ENCODE measurements at places on chromosomes 16 and 17.
A peak's percentile ranks its signal among the peaks of the same experiment; 100 is the strongest.

- DNase-seq: peak; percentile 8
Observed at GRCh38 chr17:61635913-61636432, 45.0 kb upstream of the NACA2 start.

DNA sequence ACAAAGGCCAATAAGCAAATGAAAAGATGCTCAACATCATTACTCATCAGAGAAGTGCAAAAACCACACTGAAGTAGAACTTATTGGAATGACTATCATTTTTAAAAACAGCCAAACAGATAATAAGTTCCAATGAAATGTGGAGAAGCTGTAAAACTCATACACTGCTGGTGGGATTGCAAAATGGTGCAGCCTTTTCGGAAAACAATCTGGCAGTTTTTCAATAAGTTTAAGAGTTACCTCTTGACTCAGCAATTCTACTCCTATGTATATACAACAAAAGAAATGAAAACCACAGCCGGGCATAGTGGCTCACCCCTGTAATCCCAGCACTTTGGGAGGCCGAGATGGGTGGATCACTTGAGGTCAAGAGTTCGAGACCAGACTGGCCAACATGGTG lies 49.3 kb downstream of the AKAP10 start:
- no peak for DNase-seq

- DNase-seq: no peak
Observed at GRCh38 chr17:36755586-36755985, 154.2 kb downstream of the MRM1 start.

- DNase-seq: no peak
Observed at GRCh38 chr17:73393962-73394361, 82.2 kb upstream of the CDC42EP4 start.

GRCh38 chr17:9035249-9035648 lies 13.9 kb downstream of the NTN1 start:
- DNase-seq: no peak

DNA sequence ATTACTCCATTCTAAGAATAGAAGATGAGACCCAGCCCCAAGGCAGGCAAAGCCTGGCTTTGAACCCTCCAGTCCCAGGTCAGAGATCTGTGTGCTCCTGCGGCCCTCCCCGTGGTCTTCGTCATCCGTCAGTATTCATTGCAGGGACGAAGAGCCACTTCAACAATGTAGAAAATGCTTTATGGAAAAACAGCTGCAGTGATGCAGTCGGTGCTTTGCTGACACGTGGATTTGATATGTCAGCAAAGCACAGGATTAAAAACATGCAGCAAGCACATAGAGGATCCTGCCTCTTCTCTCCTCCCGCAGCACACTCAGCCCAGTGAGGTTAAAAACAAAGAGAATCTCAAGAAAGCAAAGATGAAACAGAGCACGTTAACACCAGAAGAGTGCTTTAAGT lies 117.1 kb upstream of the AXIN2 start:
- DNase-seq: no peak

DNA sequence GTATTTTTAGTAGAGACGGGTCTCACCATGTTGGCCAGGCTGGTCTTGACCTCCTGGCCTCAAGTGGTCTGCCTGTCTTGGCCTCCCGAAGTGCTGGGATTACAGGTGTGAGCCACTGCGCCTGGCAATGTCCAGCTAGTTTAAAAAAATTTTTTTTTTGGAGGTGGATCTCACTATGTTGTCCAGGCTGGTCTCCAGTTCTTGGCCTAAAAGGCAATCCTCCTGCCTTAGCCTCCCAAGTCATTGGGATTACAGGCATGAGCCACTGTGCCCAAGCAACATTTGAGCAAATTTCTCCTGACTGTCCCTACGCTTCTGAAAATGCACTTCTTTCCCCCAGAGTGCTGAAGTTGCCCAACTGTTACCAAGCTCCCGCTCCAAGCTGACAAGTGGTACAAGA lies 8.0 kb downstream of the MAP3K14 start:
- no peak for DNase-seq

- DNase-seq: no peak
Observed at GRCh38 chr17:59525668-59526067, 39.7 kb upstream of the DHX40 start.

- no peak for DNase-seq
Observed at GRCh38 chr17:63452046-63452961, 6.2 kb upstream of the CYB561 start.

GRCh38 chr17:17748604-17749003 lies 67.3 kb downstream of the RAI1 start:
- DNase-seq: no peak

DNA sequence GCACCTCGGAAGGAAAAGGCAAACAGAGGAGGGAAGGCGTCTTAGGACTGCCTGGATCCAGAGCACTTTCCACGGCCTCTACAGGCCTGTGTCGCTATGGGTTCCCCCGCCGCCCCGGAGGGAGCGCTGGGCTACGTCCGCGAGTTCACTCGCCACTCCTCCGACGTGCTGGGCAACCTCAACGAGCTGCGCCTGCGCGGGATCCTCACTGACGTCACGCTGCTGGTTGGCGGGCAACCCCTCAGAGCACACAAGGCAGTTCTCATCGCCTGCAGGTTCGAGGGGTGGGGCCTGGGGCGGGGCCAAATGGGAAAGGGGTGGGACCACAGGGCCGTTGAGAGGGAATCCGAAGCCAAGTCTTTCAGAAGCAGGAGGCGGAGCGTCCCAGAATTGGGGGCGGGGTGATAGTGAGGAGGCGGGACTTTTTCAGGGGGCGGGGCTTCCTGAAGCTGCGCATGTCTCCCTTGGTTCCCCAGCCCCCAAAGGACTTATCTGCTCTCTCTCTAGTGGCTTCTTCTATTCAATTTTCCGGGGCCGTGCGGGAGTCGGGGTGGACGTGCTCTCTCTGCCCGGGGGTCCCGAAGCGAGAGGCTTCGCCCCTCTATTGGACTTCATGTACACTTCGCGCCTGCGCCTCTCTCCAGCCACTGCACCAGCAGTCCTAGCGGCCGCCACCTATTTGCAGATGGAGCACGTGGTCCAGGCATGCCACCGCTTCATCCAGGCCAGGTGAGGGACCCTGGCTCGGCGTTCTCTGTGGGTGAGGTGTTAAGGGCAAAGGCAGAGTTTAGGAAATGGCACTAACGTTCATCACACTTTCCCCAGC lies 939 bp downstream of the BCL6B start:
- no peak for DNase-seq

DNA sequence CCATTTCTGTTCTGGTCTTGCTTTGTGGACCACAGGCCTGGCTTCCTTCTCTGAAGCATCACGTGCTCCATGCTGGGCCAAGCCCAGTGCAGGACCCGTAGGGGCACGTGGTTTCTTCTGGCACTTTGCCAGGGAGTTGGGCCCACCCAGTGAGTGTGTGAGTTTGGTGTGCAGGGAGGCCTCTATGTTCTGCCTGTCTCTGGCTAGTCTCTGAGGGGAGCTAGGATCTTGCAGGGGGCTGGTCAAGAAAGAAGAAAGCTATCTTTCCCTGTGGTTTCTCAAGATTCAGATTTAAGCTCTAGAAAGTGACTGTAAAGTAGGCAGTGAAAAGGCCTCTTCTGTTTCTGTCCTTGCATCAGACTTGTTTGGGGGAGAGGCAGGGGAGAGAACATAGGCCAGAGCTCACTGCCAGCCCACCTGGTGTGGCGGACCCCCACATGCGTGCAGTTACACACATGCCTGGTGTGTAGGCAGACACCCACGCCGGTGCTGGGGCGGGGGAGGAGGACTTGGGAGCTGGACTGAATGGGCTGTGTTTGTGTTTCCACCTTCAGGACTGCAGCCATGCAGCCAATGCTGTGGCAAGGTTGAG lies 11.8 kb downstream of the LASP1 start:
- no peak for DNase-seq

- DNase-seq: no peak
Observed at GRCh38 chr17:39194089-39194984, 3.1 kb downstream of the CACNB1 start.
